ENCODE measurements at places on chromosomes 12 and 14. TPM values are rescaled to one million over a fixed set of nuclear protein-coding genes. Genes with fewer than 3 reads are reported as not detected.

DNA sequence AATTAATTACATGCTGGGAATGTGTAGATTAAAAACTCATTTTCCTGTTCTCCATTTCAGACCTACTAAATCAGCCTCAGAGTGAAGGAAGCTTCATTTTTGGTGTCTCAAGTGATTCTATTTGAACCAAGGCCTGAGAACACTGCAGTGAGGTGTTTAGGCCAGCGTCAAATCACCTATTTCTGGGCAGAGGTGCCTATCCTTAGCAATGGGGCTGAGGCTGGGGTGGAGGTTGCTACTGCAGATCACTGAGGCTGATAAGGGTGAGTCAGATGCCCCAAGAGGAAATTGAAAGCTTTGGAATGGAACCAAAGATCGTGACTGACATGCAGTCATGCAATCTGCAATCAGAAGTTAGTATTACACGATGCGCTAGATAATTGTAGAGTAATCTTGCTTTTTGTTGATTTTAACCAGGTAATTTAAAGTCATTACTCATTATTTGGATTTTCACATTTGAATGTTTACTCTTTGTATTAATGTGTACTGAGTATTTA is 4.4 kb downstream of the TXNRD1 start:
- DNase-seq, result no peak

DNA sequence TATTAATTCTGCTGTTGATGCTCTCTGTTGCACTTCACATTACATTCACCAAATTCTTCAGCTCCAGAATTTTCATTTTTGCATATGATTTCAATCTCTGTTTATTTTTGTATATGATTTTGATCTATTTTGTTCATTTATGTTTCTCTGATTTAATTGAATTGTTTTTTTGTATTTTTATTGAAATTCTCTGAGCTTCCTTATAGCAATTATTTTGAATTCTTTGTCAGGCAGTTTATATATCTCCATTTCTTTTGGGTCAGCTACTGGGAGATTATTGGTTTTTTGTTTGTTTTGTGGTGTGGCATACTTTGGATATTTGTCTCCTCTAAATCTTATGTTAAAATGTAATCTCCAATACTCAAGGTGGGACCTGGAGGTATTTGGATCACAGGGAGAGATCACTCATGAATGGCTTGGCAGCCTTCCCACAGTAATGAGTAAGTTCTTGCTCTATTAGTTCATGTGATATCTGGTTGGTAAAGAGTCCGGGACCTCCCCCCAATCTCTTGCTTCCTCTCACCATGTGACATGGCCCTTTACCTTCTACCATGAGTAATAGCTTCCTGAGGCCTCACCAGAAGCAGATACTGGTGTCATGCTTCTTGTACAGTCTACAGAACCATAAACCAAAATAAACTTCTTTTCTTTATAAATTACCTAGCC is 8.7 kb upstream of the TCL1A start:
- DNase-seq, result no peak

GRCh38 chr12:125229878-125230530 is 164.8 kb downstream of the AACS start:
- DNase-seq, result no peak

GRCh38 chr12:19633641-19634040 is 194.3 kb downstream of the AEBP2 start:
- DNase-seq, result no peak

GRCh38 chr12:7497661-7498060 is 5.9 kb downstream of the CD163 start:
- no peak for DNase-seq

DNA sequence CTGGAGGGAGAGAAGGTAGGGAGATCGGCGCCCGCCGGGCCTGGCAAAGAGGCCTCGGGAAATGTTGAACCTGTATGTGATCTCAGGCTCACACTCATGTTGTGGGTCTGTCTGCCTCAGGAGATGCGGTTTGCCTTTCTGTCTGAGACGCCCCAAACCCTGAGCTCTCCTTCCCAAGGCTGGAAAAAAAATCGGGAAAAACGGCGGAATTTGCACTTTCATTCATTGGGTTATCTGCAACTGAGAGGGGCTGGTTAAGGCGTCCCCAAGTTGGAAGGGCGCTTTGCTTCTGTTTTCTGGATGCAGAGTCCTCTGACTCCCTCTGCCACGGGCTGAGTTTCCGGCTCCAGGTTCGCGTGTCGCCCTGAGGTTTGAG is 5.0 kb upstream of the HOXC9 start:
- no peak for DNase-seq

DNA sequence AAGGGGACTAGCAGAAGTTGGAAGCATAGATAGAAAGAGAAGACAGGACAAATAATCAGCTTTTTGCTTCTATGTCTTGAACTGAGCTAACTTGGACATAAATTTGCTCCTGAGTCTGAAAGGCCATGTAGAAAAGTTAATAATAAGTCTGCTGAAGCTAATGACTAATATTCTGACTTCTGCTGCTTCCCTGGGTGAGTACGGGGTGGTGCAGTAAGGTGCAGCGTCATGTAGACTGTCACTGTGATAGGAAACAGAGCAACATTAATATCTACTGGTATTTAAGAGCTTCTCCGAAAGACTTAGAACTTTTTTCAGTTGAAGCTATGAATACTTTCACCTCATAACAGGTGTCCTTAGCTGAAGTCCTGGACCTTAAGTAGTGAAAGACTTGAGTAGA is 34.1 kb upstream of the CPM start:
- no peak for DNase-seq

DNA sequence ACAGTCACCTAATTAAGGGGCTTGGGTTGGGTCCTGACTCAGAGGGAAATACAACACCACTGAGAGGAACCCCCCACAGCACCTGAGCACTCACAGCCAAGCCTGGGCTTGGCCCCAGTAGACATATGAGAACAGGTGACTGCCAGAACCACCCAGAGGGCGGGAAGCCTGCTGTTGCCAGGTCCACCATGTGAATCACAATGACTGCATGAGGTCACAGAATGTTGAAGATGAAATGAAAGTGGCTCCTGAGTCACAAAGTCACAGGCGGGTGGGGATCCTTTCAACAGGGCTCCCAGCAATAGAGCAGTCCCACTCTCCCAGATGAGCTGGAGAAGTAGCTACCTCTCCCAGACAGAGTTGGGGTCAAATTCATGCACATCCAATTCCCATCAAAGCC is at the start of gene LRRC74A:
Gene LRRC74A, plus strand, starts transcription at position 287 of the 400 bp plus-strand sequence. CDS start 290 bp downstream, outside the sequence.
- no peak for DNase-seq

GRCh38 chr12:54189198-54189539 is 384 bp upstream of the SMUG1 start:
- DNase-seq, result no peak

GRCh38 chr12:15824516-15824915 is 35.3 kb upstream of the EPS8 start:
- no peak for DNase-seq

DNA sequence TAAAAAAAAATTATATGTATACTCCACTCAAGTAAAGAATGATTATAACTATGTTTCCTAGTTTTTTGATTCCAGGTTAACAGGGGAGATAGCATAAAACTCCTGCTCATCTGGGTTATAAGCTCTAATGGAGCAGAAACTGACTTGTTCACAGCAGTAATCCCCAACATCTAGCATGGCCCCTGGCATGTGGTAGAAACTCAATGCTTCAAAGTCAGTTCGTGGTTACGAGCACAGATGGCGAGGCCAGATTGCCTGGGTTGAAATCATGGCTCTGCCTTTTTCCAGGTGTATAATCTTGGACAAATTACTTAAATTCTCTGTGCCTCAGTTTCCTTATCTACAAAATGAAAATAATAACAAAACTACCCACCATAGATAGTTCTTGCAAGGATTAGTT is 183.8 kb downstream of the TTC7B start:
- no peak for DNase-seq

DNA sequence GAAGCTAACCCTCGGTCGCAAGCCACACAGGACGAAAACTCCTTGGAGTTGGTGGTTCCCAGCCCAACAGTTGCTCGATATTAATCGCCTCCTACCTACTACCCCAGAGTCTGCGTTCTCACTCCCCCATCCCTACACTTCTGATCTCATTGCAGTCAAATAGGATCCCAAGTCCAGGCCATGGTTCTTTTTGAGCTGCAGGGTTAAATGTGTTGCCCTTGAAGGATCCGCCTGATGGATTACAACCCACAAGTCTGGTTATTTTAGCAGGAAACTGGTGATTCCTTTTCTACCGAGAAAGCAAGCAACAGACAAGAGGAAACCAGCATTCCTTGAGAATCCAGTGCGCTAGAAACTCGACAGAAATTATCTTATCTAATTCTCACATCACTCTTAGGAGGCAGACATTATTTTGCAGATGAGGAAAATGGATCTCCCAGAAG is 785 bp upstream of the NIN start:
- DNase-seq, result no peak

DNA sequence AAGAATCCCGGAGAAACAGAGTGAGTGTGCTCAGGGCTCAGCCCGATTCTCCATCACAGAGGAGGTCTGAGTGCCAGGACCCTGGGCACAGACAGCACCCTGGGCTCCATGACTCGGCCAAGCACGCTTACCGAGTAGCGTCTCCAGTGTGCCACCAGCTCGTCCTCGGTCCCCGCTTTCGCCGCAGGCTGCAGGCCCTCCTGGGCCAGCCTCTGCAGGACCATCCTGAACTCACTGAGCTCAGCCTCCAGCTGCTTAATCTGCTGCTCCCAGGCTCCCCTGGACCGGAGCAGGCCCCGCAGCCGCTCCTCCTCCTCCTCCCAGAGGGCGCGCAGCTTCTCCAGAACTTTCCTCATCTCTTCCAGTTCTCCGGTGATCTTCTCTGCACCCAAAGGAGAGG is 61.2 kb downstream of the SYNE3 start:
- DNase-seq, result no peak

GRCh38 chr12:15688202-15688736 is 100.9 kb downstream of the EPS8 start:
- DNase-seq, result peak; percentile 27

DNA sequence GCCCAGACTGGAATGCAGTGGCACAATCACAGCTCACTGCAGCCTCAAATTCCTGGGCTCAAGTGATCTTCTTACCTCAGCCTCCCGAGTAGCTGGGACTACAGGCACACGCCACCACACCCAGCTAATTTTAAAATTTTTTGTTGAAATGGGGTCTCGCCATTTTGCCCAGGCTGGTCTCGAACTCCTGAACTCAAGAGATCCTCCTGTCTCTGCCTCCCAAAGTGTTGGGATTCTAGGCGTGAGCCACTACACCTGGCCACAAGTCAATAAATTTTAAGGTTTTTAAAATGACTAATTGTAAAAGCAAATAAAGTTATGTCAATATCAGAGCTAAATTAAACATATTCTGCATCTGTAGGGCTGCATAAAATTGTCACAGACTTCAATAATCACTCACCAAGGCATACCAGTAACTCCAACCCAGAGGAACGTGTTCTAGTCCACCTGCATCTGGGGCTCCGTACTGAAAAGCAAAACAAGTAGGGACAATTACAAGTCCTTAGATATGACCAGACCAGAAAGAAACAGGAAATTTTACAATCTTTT is 13.9 kb downstream of the GNS start:
- DNase-seq, result no peak

DNA sequence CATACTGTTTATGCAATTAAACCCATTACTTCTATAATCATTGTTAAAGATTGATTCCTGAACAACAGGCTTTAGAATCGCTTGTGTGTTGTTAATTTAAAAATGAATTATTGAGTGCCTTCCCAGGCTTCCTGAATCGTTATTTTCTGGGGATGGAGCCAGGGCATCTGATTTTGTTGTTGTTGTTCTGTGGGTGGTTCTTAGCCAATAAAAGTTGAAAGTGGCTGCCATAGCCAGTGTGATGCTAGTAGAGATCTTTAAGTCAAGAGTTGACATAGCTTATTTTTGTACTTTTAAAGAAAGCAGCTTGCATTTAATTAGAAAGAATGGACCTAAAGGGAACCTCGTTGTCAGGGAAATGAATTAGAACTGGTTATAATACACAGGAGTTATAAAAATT is 6.4 kb downstream of the GOLGA5 start:
- no peak for DNase-seq

DNA sequence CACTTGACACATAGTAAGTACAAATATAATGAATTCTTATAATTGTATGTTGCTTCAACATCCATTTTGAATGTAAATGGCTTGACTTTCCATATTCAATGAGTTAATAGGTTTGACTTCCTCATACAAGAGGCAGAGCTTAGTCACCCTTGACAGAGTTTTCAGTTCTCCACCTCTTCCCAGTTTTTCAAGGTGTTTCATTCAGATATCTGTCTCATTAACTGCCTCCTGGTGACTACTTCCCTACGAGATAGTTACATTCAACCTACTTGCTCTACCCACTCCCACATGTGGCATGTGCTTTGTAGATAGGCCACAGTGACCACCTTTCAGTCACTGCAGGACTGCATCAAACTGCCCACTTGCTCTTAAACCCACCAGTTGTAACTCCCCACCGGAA is 60.0 kb downstream of the MYF5 start:
- DNase-seq, result no peak

DNA sequence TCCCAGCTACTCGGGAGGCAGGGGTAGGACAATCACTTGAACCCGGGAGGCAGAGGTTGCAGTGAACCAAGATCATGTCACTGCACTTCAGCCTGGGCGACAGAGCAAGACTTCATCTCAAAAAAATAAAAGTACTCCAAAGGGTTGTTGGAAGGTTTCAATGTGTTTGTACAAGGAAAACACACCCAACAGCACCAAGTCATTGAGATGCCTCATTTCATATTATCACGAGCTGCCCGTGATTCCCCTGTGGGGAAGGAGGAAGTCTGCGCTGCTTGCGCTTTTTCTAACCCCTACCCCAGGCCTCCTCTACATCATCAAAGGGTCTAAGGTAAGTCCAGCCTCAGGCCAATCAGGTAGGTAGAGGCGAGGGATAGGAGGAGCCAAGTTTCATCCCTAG is 73.6 kb downstream of the KDM2B start:
- DNase-seq, result no peak

DNA sequence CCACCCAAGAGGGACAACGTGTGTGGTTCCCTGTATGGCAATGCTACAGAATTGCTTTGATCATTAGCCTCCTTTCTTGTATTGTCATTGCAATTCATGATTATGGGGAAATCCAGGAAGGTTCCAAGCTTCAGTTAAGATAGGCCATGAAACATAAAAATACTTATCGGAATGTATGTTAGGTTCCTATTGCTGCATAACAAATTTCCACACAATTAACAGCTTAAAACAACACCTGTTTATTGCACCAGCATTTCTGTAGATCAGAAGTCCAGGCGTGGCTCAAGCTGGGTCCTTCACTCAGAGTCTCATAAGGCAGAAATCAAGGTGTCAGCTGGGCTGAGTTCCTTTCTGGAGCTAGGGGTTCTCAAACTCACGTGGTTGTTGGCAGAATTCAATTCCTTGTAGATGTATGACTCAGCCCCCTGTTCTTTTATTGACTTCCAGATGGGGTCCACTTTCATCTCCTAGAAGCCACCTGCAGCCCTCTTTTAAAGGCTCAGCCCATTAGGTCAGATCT is 365.6 kb upstream of the TMPO start:
- no peak for DNase-seq

LALBA gene
- total RNA-seq, result not detected

HELB gene
- total RNA-seq, result 10.0 TPM

NINJ2 gene
- 2.9 TPM for total RNA-seq

NEK9 gene
- total RNA-seq, result 110 TPM

KRT85 gene
- not detected for total RNA-seq

ESPL1 gene
- 2.4 TPM for total RNA-seq

OVCH1 gene
- total RNA-seq, result not detected

ENO2 gene
- total RNA-seq, result 55.3 TPM

SMIM41 gene
- total RNA-seq, result not detected
